Stimulated activated CD4-positive, alpha-beta T cell treated with anti-CD3 and anti-CD28 coated beads, Interleukin-4, amount 100 ng/mL, for 24 hours (primary cell): ENCODE measurements at places on chromosomes 16 and 17.

DNA sequence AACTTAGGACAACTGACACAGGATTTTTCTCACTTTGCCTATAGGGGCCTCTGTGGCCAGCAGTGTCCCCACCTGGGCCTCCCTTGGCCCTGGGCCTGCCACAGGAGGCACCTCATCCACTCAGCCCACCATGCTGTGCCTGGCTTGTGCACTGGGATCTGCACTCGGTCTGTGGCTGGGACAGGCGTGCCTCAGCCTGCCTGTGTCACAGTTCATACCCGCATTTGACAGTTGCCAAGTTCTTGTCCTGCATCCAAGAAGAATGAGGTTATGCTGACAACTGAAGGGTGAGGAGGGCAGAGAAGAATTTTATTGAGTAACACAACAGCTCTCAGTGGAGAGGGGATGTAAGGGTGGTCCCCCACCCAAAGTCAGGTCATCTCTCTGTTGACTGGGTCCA is 36.0 kb downstream of the ZFP90 start:
- no peak for DNase-seq

DNA sequence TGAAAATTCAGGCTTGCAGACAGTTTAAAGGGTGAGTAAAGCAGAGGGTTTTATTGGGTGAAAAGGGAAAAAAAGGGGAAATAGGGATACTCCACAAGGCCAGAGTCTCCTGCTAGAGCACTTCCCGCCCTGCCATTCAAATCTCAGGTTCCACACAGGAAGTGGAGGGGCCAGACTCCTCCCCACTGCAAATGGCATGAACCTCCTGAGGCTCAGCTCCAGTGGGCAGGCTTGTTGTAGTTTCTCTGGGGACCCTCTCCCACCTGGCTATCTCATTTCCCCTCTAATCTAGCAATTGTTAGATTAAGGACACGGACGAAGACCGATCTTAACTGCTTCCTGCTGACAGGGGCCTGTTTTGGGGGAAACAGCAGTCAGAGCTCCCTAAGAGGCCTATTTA is 43.4 kb downstream of the TAOK1 start:
- no peak for DNase-seq

DNA sequence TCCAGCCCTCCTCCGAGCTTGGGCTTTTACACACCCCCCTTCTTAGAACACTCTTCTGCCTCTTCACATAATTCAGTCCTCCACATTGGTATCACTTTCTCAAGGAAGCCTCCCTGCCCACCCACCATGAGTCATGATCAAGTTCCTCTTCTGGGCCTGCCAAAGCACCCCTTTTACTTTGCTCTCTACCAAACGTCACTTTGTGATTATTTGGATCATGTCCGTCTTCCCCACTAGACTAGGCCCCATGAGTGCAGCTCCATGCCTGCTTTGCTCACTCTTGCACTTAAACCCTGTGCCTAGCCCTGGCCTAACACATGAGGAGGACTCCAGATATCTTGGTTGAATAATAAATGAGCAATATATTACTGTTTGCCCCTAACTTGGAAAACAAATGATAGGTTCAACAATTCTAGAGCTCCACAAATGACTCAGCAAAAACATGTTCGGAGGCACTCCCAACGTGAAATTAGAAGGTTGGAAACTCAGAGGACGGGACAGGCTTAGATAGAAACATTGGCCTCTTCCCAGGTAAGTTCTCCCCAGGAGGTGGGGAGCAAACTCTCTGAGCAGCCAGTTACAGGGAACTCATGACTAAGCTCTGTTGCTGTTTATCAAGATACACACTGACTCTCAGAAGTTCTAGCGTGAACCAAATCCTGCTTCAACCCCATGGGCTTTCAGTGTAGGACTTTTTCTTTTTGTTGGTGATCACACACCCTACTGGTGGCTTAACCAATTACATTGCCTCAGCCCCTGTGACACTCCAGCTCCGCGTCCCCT is 28.3 kb downstream of the G6PC1 start:
- peak; percentile 20 for DNase-seq

DNA sequence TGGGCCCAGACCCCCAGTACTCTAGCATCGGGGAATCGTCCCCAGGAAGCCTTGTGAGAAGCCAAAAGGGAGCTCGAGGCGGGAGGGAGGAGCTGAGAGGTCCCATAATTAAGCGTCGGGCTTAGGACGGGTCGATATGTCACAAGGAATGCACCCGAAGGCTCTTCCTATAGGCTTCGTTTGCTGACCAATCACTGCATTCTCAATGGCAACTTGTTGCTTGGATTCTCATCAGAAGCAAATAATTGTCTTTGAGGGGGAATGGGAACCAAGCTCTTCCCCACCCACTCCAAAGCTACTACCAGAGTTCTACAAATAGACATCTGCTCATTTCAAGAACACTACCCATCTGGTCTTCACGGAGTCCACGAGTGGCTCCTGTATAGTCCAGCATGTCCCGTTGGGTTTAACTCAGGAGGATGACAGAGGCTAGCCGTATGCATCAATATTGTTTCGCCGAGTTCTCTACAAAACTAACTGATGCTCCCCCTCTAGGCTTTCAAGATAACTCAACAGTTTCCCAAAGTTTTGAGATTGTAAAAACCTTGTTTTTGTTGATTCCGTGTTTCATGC is 628 bp upstream of the BLMH start:
- DNase-seq: no peak

GRCh38 chr17:31433091-31433790 is 41.8 kb downstream of the RAB11FIP4 start:
- DNase-seq: peak; percentile 18

GRCh38 chr17:2101448-2102257 is 46.8 kb downstream of the HIC1 start:
- DNase-seq: peak; percentile 29

DNA sequence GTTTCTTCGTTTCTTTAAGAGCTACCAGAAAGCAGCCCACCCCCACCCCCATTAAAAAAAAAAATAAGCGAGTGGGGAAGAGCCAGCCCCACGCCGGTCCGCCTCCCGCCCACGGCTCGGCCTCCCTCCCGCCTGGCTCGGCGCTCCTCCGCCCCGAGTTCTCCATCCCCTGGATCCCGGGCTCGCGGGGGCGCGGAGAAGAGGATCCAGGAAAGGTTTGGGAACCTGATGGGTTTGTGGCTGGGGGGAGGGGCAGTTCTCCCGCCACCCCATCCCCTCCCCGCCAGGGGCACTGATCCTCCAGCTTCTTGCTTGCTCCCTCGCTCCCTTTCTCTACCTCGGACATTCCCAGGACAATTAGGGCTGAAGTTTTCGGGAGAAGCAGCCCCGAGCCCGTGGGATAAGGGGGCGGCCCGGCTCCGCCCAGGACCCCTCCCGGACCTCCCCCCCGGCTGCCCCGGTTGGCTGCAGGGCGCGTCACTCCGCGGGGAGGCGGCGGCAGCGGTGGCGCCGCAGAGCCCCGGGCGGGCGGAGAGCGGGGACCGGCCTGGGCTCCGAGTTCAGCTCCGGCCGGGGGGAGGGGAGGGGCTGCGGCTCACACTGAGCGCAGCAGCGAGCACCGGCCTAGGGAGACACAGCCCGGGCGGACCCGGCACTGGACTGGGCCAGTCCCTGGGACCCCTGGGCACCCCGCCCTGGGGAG is 1.0 kb upstream of the SALL1 start:
- DNase-seq: no peak
